ENCODE measurements at places on chromosomes 11 and 22. TPM values are rescaled to one million over a fixed set of nuclear protein-coding genes. Genes with fewer than 3 reads are reported as not detected.

- H3K4me1 ChIP-seq: no peaks in the 10 kb centered on the region
- DNase-seq: no peak
- no peak overlapping the region for H3K4me3 ChIP-seq
Measured at GRCh38 chr11:92596596-92597317, 372.1 kb downstream of the FAT3 start.

- no peak for DNase-seq
- no peaks in the 10 kb centered on the region for H3K4me1 ChIP-seq
- no peaks in the 10 kb centered on the region for H3K36me3 ChIP-seq
Measured at GRCh38 chr11:19827399-19828135, 114.9 kb downstream of the NAV2 start.

The LRRC56 gene
- total RNA-seq: 9.8 TPM

The TUB gene
- total RNA-seq: 4.3 TPM
